ENCODE measurements at places on chromosomes 2 and 18. TPM values are rescaled to one million over a fixed set of nuclear protein-coding genes. Genes with fewer than 3 reads are reported as not detected.
A peak's percentile ranks its signal among the peaks of the same experiment; 100 is the strongest.

The SLC14A1 gene
- 7.0 TPM for total RNA-seq

The IL1RL2 gene
- 1.5 TPM for total RNA-seq

The SLC5A7 gene
- not detected for total RNA-seq

DNA sequence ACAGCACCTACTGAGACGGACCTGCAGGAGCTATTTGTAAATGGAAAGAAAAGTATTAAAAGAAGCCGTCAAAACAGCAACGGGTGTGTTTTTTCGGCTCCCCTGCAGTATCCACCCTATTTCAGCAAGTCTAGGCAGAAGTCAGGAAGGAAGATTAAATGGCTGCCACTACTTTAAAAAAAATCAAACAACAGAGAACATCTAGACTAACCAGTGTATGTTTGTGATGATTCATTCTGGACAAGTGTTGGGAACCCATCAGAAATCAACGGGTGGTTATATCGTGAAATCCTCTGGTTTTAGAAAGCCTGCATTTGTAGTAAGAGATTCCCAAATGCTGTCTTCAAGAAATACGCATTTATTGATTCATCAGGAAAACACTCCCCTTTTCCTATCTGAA is 9.0 kb downstream of the PMAIP1 start:
- DNase-seq, result no peak

DNA sequence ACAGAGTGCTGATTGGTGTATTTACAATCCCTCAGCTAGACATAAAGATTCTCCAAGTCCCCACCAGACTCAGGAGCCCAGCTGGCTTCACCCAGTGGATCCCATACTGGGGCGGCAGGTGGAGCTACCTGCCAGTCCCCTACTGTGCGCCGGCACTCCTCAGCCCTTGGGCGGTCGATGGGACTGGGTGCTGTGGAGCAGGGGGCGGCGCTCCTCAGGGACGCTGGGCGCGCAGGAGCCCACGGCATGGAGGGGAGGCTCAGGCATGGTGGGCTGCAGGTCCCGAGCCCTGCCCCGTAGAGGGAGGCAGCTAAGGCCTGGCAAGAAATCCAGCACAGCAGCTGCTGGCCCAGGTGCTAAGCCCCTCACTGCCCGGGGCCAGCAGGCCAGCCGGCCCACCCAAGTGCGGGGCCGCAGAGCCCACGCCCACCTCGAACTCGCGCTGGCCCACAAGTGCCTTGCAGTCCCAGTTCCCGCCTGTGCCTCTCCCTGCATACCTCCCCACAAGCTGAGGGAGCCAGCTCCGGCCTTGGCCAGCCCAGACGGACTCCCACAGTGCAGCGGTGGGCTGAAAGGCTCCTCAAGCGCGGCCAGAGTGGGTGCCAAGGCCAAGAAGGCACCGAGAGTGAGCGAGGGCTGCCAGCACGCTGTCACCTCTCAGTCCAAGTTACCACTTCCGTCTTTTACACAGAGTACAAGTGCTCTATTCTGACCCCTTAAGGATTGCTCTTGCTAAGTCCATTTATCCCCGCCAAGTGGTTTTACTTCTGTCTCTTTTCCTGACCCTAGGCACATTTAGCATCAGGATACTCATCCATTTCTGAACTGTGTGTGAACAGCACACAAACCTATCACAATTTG is 1.7 kb upstream of the RPE start:
- DNase-seq, result peak; percentile 66

The CCDC74A gene
- total RNA-seq, result 33.5 TPM

GRCh38 chr2:169741-170140 is 94.1 kb downstream of the SH3YL1 start:
- no peak for DNase-seq

DNA sequence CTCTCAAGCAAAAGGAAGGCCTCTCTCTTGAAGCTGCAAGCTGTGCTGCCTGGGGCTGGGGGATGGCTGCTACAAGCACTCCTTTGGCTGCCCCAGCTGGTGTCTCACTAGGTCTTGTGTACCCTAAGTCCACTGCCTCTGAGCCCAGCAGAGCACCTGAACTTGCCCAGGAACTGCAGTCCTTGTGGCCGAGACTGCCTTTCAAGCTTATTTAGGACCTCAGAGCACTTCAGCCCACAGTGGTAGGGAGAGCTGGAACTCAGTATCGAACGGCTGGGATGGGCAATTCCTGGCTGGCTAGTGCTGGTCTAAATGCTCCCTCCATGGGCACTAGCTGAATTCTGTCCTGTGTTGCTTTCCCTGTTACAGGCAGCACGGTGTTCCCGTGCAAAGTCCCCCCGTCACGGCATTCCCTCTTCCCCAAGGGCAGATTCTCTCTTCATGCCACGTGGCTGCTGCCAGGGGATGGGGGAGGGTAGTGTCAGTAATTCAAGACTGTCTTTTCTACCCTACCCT is 25.9 kb downstream of the STPG4 start:
- no peak for DNase-seq

Data from upper lobe of left lung (tissue), 6 donors.